ENCODE measurements at places on chromosomes 3 and 15.

GRCh38 chr3:42706721-42707619 lies 4.4 kb upstream of the HHATL start:
- DNase-seq = peak; percentile 4

DNA sequence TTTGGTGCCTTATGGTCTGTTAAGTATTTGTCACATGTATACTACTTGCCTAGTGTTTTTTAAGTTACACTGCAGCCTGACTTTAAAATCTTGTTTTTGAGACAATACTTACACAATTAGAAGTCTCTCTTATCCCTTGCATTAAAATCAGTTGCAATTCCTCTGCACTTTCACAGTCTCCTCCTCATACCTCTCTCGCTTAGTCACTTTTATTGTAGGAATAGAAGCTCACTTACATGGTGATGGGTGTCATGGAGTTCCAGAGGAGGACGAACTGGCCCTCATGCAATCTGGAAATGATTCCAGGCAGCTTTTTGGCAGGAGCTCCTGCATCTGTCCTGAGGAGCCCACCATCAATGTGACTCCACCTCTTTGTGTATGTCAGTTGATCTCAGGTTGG lies 238.4 kb upstream of the TBC1D5 start:
- DNase-seq = no peak

DNA sequence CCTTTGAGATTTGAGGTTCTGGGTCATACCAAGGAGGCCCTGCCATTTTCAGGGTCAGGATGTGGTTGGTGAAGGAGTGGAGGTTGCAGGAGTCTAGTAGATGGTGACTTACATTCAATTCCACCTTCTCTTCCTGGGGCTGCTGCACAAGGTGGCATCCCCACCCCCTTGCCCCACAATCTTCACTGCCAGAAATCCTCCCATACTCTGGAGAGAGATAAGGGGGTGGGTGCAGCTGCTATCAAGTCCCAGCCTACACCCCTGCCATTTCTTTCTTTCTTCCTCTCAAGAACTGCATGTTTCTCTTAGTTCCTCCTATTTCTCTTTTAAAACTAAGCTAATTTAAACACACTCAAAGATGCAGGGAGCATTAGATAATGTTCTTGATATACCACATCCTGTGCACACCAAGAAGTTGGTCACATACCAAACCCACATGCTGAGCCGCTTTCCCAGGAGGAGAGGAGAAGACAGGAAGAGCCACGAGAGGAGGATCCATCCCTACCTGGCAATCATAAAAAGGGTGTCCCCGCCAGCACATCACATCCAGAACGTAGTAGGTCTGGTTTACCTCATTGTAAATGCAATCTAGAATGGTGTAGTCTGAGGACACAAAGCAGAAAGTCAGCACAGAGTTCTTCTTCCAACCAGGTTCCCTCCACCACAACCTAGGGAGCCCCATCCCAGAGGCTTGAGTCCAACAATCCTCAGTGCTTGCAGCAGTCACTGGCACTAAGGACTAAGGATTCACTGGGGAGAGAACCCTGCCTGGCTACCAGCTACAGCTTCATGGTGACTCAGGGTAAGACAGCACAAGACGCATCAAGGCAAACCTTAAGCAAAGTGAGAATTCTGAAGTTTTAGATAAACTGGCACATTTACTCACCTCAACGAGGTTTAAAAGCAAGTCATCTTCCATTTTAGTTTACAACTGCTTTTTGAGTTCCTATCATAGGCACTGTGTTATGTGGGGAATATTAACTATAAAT lies 18.5 kb downstream of the SNUPN start:
- peak; percentile 26 for DNase-seq

GRCh38 chr3:195117978-195118581 lies 152.9 kb downstream of the XXYLT1 start:
- DNase-seq = no peak

DNA sequence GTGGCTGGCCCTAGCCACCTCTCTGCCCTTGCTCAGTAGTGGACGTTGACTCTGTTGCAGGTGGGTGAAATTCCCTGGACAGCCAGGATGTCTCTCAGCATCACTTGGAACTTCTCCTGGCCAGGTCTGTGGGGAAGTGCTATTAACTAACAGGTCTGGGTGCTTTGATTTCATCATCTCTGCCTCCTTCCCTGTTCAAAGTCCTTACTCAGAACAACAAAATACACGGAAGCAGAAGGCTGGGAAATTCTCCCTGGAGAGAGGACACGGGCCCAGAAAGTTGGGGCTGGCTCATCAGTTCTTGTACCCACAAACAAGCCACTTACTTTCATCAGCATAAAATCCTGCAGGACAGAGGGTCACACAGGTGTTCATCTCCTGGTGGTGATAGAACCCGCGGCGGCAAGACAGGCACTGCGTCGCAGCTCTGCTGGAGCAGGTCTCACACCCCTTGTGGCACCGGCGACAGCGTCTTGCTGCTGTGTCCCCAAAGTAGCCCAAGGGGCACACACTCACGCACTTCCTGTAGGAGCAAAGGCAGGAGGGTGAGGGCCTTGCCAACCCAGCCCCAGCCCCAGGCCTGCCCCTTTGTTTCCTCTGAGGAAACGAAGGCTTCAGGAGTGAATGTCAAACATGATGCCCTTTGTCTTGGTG lies 29.6 kb upstream of the SNRPA1 start:
- DNase-seq = no peak
